ENCODE measurements at places on chromosomes 1 and 21.

DNA sequence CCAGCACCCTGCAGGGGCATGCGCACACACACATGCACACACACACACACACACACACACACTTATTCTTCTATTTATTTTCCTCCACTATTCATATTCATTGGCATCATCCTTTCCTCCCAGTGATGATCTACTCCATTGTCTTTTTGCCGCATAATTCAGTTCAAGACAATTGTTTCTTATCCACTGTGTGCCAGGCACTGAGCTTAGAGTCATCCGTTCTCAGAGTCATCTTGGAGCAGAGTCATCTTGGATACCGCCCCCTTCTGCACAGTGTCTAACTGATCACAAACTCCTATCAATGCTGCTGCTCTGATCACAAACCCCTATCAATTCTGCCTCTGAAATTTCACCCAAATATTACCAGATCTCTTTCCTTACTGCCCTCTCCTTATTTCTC is 102.8 kb upstream of the PROX1 start:
- DNase-seq, result no peak

GRCh38 chr1:203075236-203076030 is 10.4 kb downstream of the MYOG start:
- no peak for DNase-seq

DNA sequence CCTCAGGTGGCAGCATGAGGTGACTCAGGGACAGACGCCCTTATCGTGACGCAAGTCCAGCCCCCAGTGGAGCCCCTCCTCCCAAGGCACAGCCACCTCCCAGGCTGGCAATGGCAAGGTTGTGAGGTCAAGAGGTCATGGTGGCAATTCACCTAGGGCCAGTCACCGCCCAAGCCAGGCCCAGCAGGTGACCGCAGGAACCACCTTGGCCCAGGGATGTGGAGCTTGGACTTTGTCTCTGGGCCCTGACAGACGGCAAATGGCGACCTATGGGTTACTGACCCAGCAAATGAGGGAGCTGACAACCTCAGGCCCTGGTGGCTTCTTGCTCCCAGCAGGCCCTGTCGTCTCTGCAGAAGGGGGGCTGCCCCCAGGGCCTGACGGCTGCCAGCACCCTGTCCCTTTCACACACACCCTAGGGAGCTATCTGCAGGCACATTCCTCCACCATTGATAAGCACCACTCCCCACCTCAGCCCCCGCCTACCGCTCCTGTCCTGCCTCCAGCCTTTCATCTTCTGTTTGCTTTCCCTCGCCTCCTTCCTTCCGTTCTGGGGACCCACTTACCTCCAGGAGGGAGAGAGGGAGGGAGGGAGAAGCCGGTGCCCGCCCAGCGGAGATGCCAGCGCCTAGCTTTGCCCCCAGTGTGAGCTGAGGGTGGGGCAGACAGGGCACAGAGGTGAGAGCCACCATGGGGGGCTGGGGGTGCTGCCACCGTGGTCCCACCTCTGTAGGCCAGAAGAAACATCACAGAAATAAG is 12.1 kb downstream of the EPHA2 start:
- DNase-seq, result peak; percentile 84

- no peak for DNase-seq
These were observed 732.3 kb downstream of the NCAM2 start for GRCh38 chr21:21730512-21730911.

DNA sequence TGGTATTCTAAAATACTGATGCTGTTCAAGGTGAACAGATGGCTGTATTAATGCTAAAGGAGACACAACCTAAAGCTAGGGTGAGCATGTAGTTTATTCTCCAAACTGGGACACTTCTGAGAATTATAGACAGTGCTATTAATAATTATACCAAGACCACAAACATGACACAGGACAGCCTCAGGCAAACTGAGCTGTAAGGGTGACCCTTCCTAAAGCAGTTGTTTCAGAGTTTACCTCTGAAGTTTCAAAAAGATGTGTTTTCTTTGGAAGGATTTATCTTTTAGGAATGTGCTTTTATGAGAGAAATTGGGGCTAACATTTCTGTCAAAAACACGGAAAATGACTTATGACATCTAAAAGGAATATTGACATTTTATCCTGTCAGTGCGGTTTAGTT is 68.8 kb downstream of the RPS6KC1 start:
- no peak for DNase-seq

DNA sequence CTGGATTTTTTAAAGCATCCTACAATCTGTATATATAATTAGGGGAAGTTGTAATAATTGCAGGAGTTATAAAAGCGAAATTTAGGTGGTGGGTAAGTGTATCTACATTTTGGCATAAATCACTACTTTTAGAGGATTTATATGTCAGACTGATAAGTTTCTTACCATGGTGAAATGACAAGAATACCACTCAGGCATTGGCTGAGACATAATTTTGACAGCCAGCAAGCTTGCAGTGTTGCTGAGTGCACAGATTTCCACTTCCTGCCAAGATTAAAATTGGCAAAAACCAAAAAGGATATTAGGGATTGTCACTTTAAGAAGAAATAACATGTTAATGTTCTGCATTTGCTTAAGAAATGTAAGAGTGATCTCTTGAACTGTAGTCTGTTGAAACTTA is 28.2 kb downstream of the NFIA start:
- DNase-seq, result no peak

- DNase-seq, result no peak
These were observed 85.6 kb downstream of the EPS15 start for GRCh38 chr1:51433269-51433971.
